Fibroblast of the conjunctiva (primary cell): ENCODE measurements at places on chromosomes 7 and 10.

DNA sequence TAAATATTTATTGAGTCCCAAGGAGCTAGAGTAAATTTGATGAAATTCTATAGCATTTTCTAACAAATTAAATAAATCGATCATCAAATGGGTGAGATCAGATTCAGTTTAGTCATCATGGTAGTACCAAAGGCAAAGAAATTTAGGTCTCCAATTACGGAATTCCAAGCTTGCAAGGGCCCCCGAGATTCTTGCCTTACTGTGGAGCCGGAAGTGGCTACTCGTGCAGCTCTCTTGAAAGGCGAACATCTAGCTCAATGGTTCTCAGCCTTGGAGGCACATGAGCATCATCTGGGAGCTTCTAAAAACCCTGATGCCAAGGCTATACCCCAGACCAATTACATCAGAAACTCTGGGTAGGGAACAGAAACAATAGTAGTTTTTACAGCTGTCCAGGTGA, 117.9 kb upstream of the PRR15 start:
- DNase-seq: no peak

GRCh38 chr7:139744768-139745677, 32.8 kb downstream of the HIPK2 start:
- no peak for DNase-seq

- DNase-seq: no peak
Measured at GRCh38 chr10:119215371-119215770, 8.0 kb downstream of the GRK5 start.

GRCh38 chr7:90677486-90678404, 81.6 kb downstream of the CDK14 start:
- no peak for DNase-seq

DNA sequence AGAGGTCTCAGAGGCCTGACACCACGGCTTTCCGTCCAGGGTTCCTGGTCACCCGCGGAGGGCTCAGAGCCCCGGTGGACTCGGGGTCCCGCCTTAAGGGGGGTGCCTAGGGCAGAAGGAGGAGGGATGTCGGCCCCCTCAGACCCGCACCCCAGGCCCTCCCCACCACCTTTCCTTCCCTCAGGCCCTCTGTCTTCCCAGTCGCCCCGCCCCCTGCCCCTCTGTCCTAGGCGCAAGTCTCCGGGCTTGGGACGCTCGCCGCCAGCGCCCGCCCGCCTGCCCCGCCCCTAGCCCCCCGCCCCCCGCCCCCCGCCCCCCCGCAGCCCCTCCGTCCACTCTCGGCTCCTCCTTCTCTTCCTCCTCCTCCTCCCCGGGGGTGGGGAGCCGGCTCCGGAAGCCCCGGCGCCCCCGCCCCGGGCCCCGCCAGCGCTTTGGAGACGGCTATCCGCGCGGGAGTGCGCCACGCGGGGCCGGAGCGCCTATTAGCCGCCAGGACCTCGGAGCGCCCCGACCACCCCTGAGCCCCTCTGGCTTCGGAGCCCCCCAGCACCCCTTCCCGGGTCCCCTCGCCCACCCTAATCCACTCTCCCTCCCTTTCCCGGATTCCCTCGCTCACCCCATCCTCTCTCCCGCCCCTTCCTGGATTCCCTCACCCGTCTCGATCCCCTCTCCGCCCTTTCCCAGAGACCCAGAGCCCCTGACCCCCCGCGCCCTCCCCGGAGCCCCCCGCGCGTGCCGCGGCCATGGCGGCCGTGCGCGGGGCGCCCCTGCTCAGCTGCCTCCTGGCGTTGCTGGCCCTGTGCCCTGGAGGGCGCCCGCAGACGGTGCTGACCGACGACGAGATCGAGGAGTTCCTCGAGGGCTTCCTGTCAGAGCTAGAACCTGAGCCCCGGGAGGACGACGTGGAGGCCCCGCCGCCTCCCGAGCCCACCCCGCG, at the start of gene AEBP1:
Gene AEBP1 (plus strand): TSS at position 423 of the 937 bp plus-strand sequence. CDS start 321 bp downstream, at position 744.
- DNase-seq: no peak

DNA sequence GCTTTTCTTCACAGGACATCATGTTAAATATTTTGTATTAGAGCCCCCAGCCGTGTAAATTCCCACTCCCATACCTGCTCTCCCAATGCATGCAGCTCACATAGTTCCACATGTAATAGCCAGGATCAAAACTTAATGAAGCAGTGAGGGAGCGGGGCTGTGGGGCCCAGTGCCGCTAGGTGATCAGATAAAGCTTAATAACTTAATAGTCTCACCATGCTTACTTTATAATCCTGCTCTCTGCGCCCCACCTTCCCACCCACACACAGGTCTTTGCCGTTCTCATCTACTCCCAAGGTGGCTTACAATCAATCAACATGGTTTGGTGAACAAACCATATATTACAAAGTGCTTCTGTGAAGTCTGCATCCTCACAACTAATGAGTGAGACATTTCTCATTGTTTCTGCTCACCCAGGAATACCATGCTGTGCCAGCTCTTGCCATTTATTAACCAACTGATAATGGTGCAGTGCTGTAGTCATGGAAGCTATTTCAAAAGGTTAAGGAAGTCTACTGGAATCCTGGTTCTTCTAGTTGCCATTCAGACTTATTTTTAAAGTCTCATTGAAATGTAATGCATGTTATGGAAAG, 156.4 kb downstream of the CTTNBP2 start:
- no peak for DNase-seq

DNA sequence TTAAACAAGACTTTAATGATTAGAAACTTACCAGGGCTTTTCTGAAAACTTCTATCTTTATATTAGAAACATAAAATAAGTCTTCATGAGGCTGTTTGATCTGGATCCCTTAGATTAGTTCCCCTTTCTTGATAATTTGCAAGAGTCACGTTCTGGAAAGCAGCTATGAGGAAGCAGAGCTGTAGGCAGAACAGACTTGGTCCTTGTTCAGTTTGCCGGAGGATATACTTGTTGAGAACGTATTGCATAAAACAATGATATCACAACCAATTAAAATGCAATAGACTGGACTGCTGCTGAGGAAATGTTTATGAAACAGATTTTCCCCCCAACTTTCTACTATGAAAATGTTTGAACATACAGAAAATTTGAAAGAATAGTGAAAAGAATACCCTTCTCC, 2.8 kb downstream of the SAMD9L start:
- no peak for DNase-seq

GRCh38 chr10:20233423-20233822, 417.2 kb downstream of the PLXDC2 start:
- no peak for DNase-seq

GRCh38 chr10:115164220-115164619, 71.1 kb downstream of the ATRNL1 start:
- DNase-seq: no peak

DNA sequence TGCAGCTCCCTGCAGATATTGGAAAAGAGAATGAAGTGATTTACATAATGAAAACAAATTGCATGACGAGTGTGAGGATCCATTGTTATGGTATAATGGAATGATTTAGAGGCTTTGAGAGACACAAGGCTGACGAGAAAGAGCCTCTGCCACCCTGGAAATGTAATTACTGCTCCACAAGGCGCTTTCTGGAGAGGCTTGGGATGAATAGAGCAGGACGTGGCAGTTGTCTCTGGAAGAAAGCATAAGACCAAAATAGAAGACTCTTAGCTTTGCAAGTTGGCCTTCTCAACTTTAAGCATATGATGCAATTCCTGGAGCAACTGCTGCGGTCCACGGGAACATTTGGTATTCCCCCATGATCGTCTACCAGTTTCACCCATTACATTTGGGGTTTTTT, 181.9 kb upstream of the TCF7L2 start:
- DNase-seq: no peak

- DNase-seq: no peak
Measured at GRCh38 chr7:74165867-74166593, 8.1 kb upstream of the EIF4H start.

GRCh38 chr7:103141753-103142404, 7.0 kb downstream of the NAPEPLD start:
- DNase-seq: no peak

GRCh38 chr10:72087969-72088888, at the start of gene SPOCK2:
SPOCK2 (minus strand) TSS chr10:72088551; CDS start chr10:72088328, 223 bp downstream.
- no peak for DNase-seq

DNA sequence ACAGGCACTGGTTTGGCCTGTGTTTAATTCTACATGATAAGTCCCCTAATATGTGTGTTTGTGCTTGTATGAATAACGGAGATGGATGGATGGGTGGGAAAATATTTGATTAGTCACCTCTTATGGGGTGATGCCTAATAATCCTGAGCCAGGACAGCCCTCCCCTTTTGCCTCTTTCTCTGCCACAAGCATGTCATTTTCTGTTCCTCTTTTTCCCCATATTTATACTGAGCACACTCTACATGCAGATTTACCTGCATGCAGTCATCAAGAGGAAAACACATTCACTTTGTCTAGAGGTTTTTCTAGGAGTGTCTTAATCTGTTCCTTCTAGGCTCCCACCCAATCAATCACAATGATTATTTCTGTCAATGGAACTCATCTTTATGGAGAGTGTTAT, 111.6 kb upstream of the TBX20 start:
- no peak for DNase-seq

DNA sequence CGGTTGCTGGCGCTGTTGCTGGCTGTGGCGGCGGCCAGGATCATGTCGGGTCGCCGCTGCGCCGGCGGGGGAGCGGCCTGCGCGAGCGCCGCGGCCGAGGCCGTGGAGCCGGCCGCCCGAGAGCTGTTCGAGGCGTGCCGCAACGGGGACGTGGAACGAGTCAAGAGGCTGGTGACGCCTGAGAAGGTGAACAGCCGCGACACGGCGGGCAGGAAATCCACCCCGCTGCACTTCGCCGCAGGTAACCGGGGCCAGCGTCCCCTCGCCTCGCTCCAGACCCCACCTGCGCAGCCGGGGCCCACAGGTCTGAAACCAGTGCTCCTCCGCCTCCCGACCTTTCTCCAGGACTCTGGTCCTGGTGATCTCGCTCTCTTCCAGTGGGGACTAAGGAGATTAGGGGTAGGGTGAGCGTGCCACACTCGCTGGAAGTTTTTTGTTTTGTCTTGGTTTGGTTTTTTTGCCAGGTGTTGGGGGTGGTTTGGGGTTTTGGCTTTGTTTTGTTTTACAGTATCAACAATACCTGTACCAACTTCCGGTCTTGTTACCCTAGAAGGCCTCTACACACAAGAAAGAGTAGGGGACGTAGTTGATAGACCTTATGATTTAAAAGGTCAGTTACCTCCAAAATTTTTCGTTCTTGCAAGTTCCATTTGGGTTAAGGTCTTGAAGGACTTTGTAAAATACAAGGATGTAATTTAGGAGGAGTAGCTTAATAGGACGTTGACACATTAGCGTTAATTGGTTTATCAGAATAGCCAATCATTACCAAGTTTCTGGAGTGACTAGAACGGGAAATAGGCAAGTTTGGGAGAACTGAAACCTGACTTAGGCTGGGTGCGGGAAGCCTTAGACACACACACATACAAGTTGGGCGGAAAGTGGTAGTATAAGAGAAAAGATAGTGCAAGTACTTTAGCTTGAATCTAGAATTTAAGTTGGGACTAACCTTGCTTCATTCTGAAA, 704 bp downstream of the TNKS2 start:
- peak; percentile 9 for DNase-seq

GRCh38 chr10:78656417-78657162, 412.2 kb upstream of the ZMIZ1 start:
- DNase-seq: no peak

DNA sequence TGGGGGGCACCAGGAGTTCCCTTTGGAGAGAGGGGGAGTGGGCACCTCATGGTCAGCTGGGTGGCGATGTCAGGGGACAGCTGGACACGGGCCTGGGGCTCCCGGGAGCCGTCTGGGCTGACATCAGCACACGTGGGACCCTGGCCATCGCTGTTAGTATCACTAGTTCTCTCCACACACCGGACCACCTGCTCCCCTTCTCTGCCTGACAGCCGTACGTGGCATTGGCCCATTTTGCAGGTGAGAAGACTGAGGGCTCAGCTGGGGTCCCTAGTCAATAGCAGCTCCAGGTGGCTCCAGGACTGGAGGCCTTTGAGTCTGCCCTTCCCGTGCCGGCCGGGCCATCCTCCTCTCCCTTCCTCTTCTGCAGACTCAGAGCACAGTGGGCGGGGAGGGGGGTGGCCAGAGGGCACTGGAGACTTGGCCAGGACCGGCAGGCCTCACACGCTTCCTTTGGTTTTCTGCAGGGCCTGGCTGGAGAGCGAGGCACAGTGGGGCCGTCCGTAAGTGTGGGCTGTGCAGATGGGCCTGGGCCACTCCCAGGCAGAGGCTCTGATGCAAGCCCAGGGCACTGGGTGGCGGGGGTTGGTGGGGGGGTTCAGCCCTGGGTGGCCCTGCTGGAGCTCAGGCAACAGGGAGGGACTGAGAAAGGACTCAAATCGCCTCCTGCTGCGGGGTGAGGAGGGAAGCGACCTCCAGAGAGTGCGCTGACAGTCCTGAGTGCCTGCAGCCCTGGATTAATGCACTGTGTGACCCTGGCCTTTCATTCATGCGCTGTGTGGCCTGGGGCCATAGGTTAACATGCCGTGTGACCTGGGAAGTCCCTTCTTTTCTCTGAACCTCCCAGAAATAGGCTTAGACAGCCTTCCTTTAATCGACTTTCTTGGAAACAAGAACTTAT, 78.2 kb downstream of the MYL10 start:
- DNase-seq: no peak

- no peak for DNase-seq
Measured at GRCh38 chr10:120282421-120282820, 174.6 kb upstream of the PLPP4 start.

DNA sequence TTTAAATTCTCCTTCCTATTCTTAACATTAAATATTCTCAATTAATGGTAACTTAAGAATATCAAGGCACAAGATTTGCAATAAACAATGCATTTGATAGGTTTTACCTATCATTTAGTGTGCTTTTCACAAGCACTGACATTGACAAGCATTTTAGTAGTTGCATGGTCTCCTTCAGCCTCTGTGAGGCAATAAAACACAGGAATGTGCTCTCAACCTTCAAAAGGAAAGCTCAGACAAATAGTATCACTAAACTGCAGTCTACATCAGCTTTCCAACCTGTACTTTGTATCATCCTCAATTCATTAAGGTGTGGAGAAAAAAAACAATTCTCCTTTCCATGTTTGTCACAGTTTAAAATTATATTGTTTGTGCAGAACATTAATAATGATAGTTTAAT, 51.1 kb upstream of the TSPAN13 start:
- DNase-seq: no peak
